ENCODE measurements at places on chromosomes 4 and X. TPM values are rescaled to one million over a fixed set of nuclear protein-coding genes. Genes with fewer than 3 reads are reported as not detected.

The UCP1 gene
- total RNA-seq: not detected

The HOPX gene
- 0.19 TPM for total RNA-seq

The PRDX4 gene
- total RNA-seq: 309 TPM

The MAGED4B gene
- total RNA-seq: 56.0 TPM
